ENCODE measurements at places on chromosomes 5 and 9. TPM values are rescaled to one million over a fixed set of nuclear protein-coding genes. Genes with fewer than 3 reads are reported as not detected.

DNA sequence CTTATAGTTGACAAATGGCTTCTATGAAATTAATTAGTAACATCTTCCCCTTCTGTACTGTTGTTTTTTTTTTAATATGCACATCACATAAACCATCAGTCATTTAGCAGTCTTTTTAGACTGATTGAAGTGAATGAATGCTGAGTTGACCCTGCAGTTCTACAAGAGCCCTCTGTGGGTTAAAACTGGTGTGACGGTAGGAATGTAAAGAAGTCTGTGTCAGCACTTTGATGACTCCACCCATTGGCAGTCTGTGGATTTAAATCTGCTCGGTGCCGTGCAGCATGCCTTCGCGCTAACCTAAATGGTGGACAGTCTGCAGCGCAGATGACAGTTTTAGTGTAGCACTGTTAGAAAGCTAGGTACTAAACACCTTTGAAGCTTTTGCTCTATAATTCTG, 3.1 kb downstream of the GTF3C4 start:
- no peak overlapping the region for H3K27ac ChIP-seq

- no peak overlapping the region for H3K27ac ChIP-seq
- no peaks in the 10 kb centered on the region for H3K4me1 ChIP-seq
- DNase-seq: no peak
- H3K27me3 ChIP-seq: no peaks in the 10 kb centered on the region
These were observed 138.4 kb downstream of the GADD45G start for GRCh38 chr9:89743216-89743572.

Gene BTNL8
- not detected for total RNA-seq

GRCh38 chr9:131875828-131876485, 136.1 kb upstream of the RAPGEF1 start:
- no peaks in the 10 kb centered on the region for H3K36me3 ChIP-seq
- no peak overlapping the region for H3K4me3 ChIP-seq
- no peaks in the 10 kb centered on the region for H3K27me3 ChIP-seq
- DNase-seq: peak; percentile 29

- H3K4me3 ChIP-seq: no peak overlapping the region
- H3K4me1 ChIP-seq: peaks cover 56% of the 10 kb centered on the region
- no peaks in the 10 kb centered on the region for H3K27me3 ChIP-seq
- H3K36me3 ChIP-seq: no peaks in the 10 kb centered on the region
- peak; percentile 89 for DNase-seq
These were observed 84.4 kb downstream of the C9orf152 start for GRCh38 chr9:110123341-110124095.

GRCh38 chr5:145775411-145775810, 59.7 kb downstream of the PRELID2 start:
- H3K36me3 ChIP-seq: no peaks in the 10 kb centered on the region
- H3K27me3 ChIP-seq: no peaks in the 10 kb centered on the region
- H3K27ac ChIP-seq: peak overlapping the region; percentile 69
- no peak overlapping the region for H3K4me3 ChIP-seq
- H3K4me1 ChIP-seq: peaks cover 16% of the 10 kb centered on the region
- DNase-seq: no peak

- H3K36me3 ChIP-seq: no peaks in the 10 kb centered on the region
- no peaks in the 10 kb centered on the region for H3K27me3 ChIP-seq
- no peak overlapping the region for H3K27ac ChIP-seq
- peaks cover 19% of the 10 kb centered on the region for H3K4me1 ChIP-seq
These were observed 72.6 kb upstream of the LRRTM2 start for GRCh38 chr5:138947780-138948179.

DNA sequence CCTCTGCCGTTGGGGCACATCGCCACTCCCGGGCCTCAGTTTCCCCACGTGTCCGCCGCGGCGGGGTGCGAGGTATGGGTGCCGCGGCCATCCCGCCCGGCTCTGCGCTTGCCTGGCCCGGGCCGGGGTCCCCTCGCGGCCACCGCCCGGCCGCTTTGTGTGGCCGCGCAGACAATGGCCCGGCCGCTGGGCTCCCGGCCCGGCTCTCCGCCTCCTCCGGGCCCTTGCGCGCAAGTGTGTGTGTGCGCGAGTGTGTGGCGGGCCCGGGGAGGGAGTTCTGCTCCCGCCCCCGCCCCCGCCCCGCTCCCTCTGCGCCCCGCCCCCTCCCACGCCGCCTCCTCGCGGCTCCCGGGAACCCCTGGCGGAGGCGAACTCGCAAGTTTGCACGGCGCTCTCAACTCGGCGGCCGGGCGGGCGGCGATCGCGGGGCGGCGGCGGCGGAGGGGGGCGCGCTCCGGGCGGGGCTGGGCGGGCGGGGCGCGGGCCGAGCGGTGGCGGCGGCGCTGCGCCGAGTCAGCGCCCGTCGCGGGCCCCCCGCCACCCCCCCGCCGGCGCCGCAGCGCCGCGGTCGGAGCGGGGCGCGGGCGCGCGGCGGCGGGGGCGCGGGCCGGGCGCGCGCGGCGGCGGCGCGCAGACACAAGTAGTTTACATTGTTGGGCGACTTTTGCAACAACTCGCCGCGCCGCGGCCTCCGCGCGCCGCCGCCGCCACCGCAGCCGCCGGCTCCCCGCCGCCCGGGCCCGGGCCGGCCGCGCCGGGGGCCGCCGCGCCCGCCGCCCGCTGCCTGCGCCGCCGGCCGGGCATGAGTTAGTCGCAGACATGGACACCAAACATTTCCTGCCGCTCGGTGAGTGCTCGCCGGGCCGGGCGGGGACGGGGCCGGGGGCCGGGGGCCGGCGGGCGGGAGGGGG, at the start of gene RXRA:
RXRA (plus strand) TSS at position 643 of the 911 bp plus-strand sequence; CDS start at position 820, 177 bp downstream.
- peak; percentile 77 for DNase-seq
- H3K36me3 ChIP-seq: no peaks in the 10 kb centered on the region
- peaks cover 44% of the 10 kb centered on the region for H3K4me1 ChIP-seq
- H3K27me3 ChIP-seq: no peaks in the 10 kb centered on the region
- peak within 1 kb of the TSS; percentile 73 for H3K4me3 ChIP-seq

GRCh38 chr9:12735665-12736064, 39.2 kb upstream of the LURAP1L start:
- no peaks in the 10 kb centered on the region for H3K27me3 ChIP-seq
- H3K36me3 ChIP-seq: no peaks in the 10 kb centered on the region
- H3K27ac ChIP-seq: no peak overlapping the region
- H3K4me1 ChIP-seq: no peaks in the 10 kb centered on the region
- no peak for DNase-seq

DNA sequence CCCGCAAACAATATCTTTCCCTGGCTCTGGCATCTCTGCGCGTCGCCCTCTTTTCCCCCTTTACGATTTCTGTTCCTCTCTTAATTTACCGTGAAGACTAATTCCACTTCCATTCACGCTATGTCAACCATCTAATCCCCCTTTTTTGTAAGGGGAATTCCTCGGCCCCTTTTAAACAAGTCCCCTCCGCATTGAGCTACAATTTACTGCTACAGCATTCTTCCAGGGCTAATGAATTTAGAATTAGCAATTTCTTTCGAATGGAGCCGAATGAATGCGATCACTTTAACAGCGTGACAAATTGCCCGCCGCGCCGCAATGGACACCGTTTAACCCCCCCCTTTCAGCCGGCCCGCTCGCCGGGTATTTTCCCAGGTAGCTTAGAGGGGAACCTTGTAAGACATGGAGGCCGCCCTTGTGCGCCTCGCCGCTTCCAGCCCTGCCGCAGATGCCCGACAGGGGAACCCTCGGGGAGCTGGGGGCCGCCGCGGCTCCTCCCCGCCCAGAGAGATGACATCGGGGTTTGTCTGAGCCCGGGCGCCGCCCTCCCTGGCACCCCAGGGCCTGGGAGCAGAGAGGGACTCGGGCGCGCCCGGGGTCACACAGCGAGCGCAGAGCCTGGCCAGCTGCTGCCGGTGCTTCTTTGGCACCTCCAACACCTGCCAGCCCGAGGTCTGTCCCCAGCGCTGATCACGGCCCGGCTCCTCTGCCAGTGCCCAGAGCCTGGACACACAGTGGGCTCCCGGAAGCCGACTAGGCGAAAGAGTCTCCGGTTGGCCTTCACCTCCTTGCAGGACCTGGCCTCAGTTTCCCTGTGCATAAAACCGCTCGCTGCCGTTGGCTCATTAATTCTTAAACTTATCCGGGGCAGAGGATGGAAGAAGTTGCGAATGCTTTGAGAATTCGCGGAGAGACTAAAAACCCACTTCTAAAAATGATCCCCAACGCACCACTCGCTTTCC, 1.3 kb downstream of the PRDM12 start:
- no peaks in the 10 kb centered on the region for H3K36me3 ChIP-seq
- no peak overlapping the region for H3K4me3 ChIP-seq
- H3K4me1 ChIP-seq: no peaks in the 10 kb centered on the region
- DNase-seq: no peak

DNA sequence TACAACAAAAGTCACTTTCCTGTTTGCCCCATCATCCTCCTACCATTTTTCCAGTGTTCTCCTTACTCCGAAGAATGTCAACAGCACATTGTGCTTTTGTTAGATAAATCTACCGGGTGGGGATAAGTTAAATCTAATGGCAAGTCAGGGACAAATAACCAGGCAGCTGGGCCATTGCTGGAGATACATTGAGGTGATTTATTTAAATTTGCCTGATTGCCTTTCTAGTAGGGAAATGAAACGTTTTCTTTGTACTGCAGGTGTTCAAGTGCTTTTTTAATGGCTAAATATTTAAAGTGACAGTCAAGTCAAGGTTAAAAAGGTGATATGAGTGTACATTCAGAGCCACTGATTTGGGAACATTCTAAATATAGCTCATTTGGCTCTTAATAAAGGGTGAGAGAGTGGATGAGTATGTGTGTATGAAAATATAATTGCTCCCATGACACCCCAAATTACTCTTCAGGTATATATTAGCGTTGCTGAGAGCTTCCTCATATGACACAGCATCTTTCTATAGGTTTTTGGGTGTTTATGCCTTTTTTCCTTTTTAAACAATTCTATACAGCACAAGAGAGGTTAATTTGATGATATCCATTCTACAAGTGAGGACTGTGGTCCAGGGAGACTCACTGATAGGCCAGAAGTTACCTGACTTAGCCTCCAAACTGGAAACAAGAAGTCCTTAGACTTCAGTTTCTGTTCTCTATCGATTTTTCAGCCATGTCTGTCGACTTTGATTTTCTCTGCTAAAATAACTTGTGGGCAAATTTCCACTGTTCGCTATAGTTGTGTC, 51.9 kb downstream of the DMRT2 start:
- no peaks in the 10 kb centered on the region for H3K36me3 ChIP-seq
- no peaks in the 10 kb centered on the region for H3K4me1 ChIP-seq
- no peak overlapping the region for H3K27ac ChIP-seq
- H3K27me3 ChIP-seq: no peaks in the 10 kb centered on the region
- no peak for DNase-seq

DNA sequence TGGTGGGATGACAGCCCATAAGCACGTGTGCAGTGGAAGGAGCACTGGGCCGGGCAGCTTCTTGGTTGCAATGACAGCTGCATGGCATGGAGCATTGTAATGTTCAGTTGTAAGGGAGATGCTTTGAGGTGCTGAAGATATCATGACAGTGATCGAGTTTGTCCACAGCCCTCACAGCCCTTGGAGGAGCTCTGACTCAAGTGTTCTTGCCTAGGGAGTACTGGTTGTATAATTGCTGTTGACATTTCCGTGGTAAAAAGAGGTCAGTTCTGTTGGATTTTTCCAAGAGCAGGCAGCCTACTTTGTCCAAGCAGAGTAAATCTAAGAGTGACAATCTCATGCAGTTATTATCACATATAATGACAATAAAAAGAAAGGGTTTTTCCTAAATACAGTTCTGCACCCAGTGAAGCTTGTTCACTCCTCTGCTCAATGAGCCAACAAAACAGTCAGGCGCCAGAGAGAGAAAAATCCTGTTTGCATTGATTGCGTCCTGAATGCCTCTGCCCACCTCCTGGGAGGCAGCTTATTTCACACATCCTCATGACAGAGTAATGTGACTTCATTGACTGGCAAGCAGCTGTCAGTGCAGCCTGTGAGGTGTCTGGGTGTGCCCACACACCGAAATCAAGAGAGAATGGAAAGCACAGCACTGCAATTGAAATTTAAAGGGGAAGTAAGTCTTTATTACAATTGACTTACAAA, 248.0 kb downstream of the NTRK2 start:
- H3K36me3 ChIP-seq: no peaks in the 10 kb centered on the region
- H3K27me3 ChIP-seq: no peaks in the 10 kb centered on the region
- no peak overlapping the region for H3K4me3 ChIP-seq
- no peak overlapping the region for H3K27ac ChIP-seq
- H3K4me1 ChIP-seq: no peaks in the 10 kb centered on the region

Gene WASHC1
- total RNA-seq: 11.4 TPM

DNA sequence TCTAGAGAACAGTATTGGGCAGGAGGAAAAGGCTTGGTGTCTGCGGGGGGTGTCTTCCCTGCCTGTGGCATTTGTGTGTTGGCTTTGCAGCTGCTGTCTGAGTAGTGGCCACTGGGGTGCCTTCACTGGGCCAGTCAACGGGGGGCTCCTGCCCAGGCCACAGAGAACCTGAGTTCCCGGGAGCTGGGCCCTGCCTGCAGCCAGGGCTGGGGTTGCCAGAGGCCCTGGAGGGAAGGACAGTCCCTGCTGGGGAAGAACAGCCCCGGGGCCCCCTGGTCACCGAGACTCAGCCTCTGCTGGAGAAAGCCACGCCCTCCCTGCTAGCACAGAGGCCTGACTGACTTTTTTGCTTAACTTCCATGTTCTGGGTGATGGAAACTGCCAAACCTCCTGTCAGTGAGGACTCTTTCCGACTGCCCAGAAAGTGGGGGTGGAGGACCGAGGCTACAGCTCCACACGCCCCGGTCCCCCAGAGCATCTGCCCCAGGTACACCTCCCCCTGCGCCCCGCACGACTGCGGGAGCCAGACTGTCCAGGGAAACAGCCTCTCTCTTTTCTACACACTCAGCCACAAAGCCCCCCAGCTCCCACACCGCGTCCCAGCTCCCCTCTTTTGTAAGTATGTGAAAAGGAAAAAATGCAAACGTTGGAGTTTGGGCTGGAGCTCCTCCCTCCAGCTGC, 133.4 kb downstream of the DAB2IP start:
- DNase-seq: no peak
- H3K4me3 ChIP-seq: no peak overlapping the region
- H3K27ac ChIP-seq: no peak overlapping the region

Gene MYMK
- not detected for total RNA-seq

DNA sequence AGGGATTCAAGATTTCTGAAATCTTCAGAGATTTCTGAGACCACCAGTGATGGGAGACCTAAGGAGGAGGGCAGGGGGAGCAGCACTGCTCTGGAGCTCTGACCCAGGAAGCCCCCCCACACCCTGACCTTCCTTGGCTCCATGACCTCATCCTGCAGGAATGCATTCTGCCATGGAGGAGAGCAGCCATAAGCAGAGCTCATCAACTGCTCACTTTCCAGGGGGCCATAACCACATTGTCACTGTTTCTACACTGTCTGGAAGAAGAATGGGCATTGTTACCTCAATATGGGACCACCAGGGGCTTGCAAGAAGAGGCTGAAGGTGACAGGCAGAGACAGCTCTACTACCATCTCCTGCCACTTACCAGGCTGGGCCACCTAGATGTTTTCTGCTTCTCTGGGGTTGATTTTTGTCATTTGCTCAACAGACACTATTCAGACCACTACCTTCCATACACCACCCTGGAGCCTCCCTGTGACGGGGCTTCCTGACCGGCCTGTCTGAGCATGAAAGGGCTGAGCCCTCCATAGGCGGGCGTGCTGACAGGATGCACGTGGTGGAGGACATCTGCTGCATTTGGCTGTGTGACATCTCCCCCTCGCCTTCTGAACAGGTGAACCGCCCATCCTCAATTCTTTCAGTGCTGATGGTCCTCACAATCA, 2.3 kb upstream of the TSC1 start:
- H3K27ac ChIP-seq: no peak overlapping the region
- peaks cover 21% of the 10 kb centered on the region for H3K4me1 ChIP-seq
- H3K36me3 ChIP-seq: no peaks in the 10 kb centered on the region
- no peak overlapping the region for H3K4me3 ChIP-seq
- H3K27me3 ChIP-seq: no peaks in the 10 kb centered on the region
- DNase-seq: peak; percentile 18

Gene RGMB
- total RNA-seq: 48.7 TPM

Data from astrocyte (in vitro differentiated cells and primary cell).